ENCODE measurements at places on chromosomes 6 and 20. TPM values are rescaled to one million over a fixed set of nuclear protein-coding genes. Genes with fewer than 3 reads are reported as not detected.

GRCh38 chr6:105606831-105607463, 204.1 kb upstream of the PREP start:
- DNase-seq: peak; percentile 56

DNA sequence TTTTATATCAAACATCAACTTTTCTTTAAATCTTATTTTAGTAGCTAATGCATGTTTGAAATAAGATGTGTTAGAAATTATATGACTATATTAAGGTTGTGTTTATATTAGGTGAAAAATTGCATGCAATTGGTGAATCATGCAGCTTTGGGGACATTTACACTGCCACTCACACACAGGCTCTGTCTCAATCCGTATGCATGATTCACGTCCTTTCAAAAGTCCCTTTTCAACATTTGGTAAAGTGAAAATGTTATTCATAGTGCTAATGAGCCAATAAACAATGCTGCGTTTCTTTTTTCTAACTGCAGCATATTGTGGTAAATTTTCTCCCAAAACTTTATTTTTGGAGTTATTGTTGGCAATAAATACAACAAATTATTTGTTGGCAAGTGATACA, 198.0 kb downstream of the FUT9 start:
- no peak for DNase-seq

The ROS1 gene
- 0.26 TPM for total RNA-seq

The MYB gene
- total RNA-seq: under 0.01 TPM
